Naive thymus-derived CD4-positive, alpha-beta T cell (primary cell): ENCODE measurements at places on chromosomes 7 and 10. TPM values are rescaled to one million over a fixed set of nuclear protein-coding genes. Genes with fewer than 3 reads are reported as not detected.

Gene HECW1
- total RNA-seq = not detected

- DNase-seq = no peak
Measured at GRCh38 chr7:28082071-28082470, 98.5 kb downstream of the JAZF1 start.

DNA sequence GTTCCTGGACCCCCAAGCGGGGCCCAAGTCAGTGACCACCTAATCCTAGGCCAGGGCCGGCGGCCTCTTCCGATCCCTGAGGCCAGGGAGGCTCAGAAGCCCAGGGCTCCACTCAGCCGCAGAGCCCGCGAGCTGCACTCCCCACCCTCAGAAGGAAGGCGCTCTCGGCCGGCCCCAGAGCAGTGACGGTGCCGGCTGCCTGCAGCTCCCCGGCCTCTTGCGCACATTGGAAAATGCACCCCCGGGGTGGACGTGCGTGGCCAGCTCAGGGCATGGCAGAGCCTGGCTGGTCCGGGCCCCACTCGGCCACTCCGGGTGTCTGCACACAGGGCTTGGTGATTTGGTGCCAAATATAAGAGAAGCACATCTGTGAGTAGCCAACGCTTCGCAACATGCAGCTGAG, 269.1 kb downstream of the PTPRN2 start:
- no peak for DNase-seq

GRCh38 chr7:77457779-77458178, 41.6 kb upstream of the GSAP start:
- no peak for DNase-seq

Gene MRLN
- total RNA-seq = not detected

GRCh38 chr7:116432527-116432916, 67.0 kb upstream of the CAV2 start:
- no peak for DNase-seq

DNA sequence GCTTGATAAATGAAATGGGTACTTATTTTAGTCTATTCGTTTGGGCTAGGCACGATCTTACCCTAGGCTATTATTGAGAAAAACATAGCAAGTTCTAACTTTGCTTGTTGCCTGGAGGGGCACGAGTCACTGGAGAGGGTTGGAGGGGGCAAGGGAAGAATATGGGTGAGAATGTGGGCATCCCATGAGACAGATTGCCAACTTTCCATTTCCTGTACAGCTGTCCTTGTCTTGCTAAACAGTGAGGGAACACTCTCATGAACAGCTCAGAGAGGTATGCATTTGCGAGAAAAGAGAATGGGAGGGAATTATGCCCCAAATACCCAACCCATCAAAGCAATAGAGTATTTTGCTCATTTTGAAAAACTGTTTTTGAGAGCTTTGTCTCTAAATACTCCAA, 9.2 kb downstream of the CDHR3 start:
- DNase-seq = no peak

DNA sequence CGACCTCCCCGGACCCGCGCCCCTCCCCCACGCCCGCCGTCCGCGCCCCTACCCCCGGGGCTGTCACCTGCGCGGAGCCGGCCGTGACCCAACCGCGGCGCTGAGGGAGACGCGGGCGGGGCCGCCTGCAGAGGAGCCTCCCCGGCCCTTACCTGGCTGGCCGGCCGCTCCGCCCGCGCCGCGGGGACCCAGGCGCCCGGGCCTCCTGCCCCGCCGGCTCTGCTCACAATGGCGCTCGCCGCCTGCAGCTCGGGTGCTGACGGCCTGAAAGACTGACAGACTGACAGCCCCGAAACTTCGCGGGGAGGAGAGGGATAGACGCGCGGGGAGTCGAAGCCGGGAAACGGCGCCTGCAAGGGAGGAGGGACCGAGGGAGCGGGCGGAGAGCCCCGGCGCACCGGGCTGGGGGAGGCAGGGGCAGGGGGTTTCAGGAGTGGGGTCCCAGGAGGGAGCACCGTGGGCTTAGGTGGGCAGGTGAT, 393 bp downstream of the ZNF467 start:
- peak; percentile 48 for DNase-seq

DNA sequence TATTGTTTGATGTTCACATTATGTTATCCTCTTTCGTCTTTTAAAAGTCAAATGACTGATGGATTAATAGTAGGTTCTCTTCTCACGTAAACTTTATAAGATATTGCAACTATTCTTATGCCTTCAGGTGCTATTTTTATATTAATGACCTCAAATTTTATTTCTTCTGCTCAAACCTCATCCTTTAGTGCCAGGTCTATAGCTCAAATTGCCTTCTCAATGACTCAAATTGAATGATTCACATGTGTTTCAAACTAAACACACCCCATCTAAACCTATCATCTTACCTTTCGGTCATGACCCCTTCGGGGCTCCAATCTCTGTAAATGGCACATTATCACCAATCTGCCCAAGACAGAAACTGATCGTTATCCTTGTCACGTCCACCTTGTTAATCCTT, 22.0 kb upstream of the LIPF start:
- DNase-seq = no peak

- DNase-seq = no peak
Measured at GRCh38 chr10:123945325-123945920, 53.8 kb upstream of the CPXM2 start.

- no peak for DNase-seq
Measured at GRCh38 chr10:10564081-10564794, 453.4 kb upstream of the CELF2 start.

DNA sequence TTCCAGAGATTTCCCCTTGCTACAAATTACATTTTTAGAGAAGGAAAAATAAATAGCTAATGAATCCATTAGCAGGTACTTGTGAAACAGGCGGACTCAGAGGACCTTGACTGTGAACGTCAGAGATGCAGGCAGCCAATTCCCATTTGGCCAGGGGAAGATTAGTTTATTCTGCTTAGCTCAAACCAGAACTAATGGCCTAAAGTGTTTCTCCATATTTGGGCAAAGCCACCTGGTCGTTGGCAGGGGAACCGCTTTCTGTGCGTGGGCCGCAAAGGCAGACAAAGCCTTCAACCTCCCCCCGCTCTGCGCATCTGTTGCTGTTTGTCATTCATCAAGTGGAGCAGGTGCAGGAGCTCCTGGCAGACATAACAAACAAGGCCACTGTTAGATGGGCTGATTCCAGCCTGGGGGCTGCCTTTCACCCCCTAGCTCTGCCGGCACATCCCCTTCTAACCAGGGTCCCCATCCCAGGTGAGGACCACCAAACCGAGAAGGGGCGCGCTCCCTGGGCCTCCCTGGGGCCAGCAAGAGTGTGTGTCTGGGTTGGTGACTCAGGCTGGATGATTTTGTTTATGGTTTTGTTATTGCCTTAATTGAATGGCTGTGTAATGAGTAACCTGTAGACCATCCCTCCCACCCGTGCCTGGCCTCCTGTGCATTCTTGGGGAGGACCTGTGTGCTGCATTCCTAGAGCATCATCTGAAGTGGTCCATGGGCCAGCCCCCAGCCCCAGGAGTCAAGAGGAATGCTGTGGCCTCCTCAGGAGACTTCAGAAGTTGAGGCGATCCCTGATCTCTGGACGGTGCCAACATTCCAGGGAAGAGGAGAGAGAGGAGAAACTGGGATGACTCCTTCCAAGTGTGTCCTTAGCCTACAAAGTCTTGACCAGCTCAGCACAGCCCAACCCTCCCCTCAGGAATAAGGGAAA, 14.5 kb upstream of the CPA1 start:
- DNase-seq = no peak

GRCh38 chr7:115008465-115009114, 86.7 kb downstream of the MDFIC start:
- DNase-seq = no peak

GRCh38 chr10:3419719-3420495, 247.3 kb upstream of the PITRM1 start:
- no peak for DNase-seq

DNA sequence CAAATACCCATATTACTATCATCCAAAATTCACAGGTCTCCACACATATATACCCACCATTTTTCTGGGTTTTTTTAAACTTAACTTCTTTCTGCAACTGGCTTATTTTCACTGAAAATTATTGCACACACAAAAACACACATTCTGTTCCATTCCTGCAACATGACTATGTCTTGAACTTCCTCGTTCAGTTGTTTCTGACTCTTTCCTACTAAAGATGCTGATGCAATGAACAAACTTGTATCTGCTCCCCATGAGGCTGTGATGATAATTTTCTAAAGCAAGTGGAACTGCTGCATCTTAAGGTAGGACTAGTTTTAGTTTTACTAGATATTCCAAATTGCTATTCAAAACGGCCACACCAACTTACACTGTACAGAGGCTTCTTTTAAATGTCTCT, 77.7 kb downstream of the OSBPL3 start:
- no peak for DNase-seq

- DNase-seq = no peak
Measured at GRCh38 chr10:133618851-133619250, 7.7 kb downstream of the FRG2B start.

- DNase-seq = no peak
Measured at GRCh38 chr10:80760914-80761371, 223.2 kb downstream of the SH2D4B start.

DNA sequence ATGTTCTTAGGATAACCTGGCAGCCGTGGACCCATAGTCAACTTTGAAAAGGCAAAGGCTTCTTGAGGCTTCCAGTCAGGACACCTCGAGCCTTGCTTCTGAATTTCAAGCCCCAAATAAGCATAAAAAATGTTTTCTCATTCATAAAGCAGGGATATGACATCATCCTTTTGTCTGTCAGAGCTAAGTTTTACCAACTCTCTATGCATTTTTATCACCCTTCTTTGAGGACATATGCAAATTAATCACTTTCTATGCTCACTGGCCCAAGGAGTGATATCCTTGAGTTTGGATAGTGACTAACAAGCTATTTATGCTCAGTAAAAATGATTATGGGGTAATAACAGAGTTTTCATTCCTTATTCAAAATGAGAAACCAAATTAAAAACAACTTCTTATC, 159.4 kb downstream of the ANLN start:
- DNase-seq = no peak

Gene ZCCHC24
- total RNA-seq = 2.0 TPM

GRCh38 chr7:7524121-7524520, 11.6 kb downstream of the COL28A1 start:
- DNase-seq = no peak

- no peak for DNase-seq
Measured at GRCh38 chr10:9081253-9081652, 1026.8 kb downstream of the GATA3 start.

Gene AP5Z1
- total RNA-seq = 69.4 and 74.3 TPM in 2 replicates

DNA sequence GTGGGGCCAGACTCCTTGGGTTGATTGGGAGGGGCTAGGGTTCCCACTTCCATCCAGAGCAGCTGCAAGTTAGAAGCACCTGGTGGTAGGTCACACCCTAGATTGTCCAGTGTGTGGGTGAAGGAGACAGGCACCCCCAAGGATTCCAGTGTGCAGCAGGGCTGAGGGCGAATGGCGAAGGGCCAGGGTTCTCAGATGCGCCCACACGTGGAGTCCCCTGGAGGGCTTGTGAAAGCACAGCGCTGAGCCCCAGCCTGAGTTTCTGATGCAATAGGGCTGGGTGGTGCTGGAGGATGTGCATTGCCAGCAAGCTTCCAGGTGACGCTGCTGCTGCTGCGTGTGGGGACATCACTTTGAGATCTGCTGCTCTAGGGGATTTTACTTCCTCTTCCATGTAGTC, 25.4 kb downstream of the TBATA start:
- no peak for DNase-seq

GRCh38 chr7:7922684-7923385, 45.8 kb upstream of the GLCCI1 start:
- no peak for DNase-seq

DNA sequence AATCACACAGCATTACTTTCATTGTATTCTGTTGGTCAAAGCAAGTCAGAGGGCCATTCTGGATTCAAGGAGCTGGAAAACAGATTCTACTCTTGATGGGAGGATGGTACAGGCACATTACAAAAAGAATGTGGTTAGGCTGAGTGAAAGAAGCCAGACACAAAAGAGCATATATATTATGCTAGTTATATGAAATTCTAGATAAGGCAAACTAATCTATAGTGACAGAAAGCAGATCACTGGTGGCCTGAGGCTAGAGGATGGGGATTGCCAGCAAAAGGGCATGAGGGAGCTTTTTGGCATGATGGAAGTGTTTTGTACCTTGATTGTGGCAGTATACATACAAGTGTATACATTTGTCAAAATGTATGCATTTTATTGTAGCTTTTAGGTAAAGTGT, 96.8 kb downstream of the SPAG6 start:
- no peak for DNase-seq

GRCh38 chr7:30445770-30446169, 32.8 kb downstream of the NOD1 start:
- DNase-seq = peak; percentile 23

DNA sequence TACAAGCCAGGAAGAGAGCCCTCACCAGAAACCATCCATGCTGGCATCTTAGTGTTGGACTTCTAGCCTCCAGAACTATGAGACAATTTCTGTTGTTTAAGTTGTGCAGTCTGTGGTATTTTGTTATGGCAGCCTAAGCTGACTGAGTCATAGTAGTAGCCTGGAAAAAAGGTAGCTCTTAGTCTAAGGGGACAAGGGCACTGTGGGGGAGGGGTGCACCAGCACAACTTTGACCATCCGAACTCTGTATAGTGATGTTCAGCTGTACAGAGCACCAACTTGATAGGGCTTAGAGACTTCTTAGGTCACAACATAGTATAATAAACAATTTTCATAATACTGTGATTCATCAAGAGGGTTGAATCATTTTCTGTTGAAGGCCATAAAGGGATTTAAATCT, 14.3 kb downstream of the EIF4EBP2 start:
- DNase-seq = no peak

DNA sequence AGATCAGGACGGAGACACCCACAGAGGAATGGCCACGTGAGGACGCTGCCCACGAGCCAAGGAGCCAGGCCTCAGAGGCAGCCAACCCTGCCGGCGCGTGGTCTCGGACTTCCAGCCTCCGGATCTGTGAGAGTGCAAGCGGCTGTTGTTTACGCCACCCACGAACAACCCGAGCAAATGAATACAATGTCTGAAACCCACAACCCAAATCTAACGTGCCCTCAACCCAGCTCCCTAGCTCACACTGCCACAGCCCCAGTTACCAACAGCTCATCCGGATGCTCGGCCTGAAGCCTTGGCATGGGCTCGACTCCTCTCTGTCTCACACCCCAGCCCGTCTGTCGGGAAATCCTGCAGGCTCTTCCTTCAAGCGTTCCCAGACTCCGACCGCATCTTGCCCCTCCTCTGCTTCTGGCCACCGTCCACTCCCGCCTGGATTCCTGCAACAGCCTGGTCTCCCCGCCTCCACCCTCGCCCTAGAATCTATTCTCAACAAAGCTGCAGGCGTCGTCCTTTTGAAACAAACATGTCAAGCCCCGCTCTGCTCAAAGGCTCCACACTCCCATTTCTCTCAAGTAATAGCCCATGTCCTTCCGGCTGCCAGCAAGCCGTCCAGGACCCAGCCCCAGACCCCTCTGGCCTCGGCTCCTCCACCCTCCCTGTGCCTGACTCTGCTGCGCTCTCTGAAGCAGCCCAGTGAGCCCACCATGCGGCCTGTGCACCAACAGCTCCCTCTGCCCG, 35.3 kb downstream of the STK32C start:
- DNase-seq = no peak

GRCh38 chr7:72751978-72752377, 76.0 kb downstream of the TYW1B start:
- DNase-seq = no peak

GRCh38 chr7:129073738-129074137, 18.8 kb upstream of the TNPO3 start:
- no peak for DNase-seq
